Activated naive CD4-positive, alpha-beta T cell treated with anti-CD3 and anti-CD28 coated beads, Interleukin-2, amount 50 U/mL, for 72 hours (primary cell): ENCODE measurements at places on chromosomes 1 and 21. TPM values are rescaled to one million over a fixed set of nuclear protein-coding genes. Genes with fewer than 3 reads are reported as not detected.

DNA sequence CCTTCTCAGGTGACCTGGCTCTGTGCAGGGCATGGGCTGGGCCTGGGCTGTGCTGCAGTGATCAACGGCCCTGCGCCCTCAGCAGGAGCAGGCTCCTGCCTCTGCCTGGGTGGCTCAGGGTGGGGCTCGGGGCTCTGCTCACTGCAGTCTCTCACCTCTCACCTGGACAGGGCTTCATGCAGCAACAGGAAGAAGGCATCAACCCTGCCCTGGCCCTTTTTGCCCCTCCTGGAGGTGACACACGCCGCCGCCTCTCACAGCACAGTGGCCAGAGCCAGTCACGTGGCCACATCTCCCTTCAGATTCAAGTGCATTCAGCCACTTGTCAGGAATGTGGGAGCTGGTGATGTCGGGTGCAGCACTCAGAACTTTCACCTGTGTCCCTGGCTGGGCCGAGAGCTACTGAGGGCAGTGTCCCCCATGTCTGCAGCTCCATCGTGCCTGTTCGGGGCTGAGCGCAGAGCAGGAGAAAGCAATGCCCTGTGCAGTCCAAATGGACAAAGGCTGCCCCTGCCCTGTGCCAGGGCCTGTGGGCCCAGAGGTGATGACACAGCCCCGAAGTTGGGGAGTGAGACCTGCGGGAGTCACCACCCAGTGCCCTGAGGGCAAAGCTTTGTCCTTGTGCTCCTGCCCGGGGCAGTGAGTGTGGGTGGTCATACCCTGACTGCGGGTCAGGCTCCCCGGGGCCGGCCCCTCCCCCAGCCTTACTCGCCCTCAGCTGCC lies 314.0 kb downstream of the PTPRU start:
- DNase-seq = no peak

DNA sequence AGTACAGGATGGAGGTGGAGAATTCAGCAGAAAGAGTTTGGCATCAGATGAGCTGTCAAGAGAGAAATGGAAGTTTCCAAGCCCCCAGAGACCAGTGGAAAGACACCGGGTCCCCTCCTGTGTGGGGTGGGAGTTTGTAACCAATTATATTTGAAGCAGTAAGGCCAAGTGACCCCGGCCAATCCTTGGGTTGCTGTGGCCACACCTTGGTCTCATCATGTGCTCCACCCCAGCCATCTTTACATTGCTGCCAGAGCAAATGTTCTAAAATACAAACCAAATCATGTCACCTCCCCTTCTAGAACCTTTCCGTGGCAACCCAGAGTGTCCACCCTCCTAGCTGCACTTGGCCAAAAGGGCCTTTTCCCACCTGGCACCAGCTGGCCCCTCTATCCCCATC lies 86.1 kb downstream of the KCNN3 start:
- no peak for DNase-seq

DNA sequence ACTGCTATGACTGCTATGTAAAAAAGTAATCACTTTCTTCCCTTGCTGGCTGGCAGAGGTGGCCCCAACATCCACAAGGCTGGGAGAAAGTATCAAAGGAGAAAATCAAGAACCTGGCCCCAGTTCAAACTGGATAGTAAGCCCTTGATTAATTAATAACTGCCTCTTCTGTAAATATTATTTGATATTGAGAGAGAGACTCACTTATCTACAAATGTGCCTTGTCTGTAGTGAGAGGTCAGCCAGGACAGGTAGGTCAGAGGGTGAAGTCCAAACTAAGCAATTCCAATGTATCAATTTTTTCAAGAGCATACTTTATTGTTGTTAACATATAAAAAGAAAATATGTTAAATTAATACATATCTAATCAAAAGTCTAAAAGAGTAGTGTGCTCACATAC lies 23.8 kb upstream of the TARBP1 start:
- no peak for DNase-seq

GRCh38 chr1:2628933-2629626 lies 3.7 kb downstream of the MMEL1 start:
- DNase-seq = no peak

DNA sequence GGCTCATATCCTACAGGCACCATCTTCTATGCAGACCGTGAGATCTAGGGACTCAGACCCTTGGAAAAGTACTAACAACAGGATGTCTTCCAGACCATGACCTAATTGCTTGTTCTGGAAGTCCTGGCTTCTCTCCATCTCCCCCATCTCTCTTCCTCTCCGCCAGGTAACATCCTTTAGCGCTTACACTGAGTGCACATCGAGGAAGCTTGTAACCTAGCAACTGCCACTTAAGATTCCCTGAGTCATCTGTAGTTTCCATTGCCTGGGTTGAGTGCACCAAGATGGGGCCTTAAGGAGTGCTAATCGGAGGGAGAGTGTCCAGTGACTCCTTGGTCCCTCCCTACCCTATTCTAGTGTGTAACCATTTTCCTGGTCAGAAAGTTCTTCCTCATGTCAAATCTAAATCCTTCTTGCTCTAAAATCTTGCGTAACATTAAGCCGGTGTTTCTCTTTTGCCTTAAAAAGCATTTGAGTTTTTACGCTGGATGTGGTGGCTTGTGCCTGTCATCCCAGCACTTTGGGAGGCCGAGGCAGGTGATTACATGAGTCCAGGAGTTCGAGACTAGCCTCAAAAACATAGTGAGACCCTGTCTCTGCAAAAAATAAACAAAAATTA lies 9.7 kb downstream of the KLHDC8A start:
- no peak for DNase-seq

DNA sequence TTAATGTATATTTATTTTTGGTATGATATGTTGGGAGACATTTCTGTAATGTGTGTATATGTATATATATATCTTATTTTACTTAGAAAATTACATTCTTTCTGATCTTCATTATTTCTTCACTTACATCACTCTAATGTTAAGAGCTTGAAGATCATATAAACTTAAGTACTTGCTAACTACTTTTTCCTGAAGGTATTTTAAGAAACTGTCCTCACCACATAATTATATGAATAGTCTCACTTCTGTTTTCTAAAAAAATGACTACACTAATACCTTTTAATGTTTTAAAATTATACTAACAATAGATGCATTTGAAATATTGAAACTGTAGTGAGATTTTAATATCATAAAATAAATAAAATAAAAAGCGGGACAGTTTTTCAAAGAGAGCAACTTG lies 377.1 kb downstream of the LRRIQ3 start:
- no peak for DNase-seq

GRCh38 chr1:205729945-205730610 lies 19.9 kb downstream of the NUCKS1 start:
- no peak for DNase-seq

DNA sequence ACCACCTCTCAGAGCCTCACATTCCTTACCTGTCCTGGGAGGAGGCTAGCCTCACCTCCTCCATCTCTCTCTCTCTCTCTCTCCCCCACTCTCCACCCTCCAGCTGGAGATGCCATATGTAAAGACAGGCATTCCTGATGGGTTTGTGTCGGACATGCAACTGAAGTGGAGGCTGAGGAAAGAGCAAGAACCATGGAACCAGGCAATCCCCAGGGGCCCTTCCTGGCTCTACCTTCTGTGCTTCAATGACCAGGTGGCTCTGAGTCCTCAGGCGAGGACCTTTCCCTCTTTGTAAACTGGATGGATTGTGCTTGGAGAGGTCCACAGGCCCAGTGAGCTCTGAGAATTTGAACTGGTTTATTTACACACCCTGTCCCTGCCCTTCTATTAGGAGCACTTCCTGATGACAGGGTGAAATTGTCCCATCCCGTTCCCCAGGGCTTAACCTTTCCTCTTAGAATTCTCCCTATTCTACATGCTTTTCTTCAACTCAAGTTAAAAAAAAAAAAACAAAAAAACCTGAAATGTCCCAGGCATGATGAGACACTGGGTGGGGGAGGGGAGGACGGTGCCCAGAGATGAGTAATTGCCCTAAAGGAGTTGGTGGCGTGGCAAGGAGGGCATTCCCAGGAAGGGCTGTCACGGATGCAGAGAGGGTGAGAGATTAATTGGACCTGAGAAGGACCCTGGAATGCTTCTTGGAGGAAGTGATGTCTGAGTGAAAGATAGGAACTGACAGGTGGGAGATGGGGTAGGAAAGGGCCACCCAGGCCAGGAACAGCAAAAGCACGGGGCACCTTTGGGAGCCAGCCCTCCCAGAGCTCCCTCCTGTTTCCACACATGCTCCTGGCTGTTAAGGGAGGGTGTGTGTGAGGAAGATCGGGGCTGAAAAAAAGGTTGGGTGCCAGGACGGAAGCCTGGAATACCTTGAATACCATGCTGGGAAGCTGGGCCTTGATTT lies 50.2 kb upstream of the WASF2 start:
- DNase-seq = no peak

The CCDC17 gene
- 3.6 TPM for total RNA-seq
